Esophagus squamous epithelium (tissue), 5 donors: ENCODE measurements at places on chromosomes 13 and 19. TPM values are rescaled to one million over a fixed set of nuclear protein-coding genes. Genes with fewer than 3 reads are reported as not detected.

GRCh38 chr13:108734676-108735075 lies 105.3 kb downstream of the MYO16 start:
- DNase-seq, result no peak

GRCh38 chr19:47260476-47260875 lies 4.2 kb downstream of the CCDC9 start:
- no peak for DNase-seq

- DNase-seq, result no peak
Observed at GRCh38 chr19:51651216-51651846, 4.7 kb upstream of the SIGLEC14 start.

Gene HPN
- total RNA-seq, result 0.47 TPM
